Lung microvascular endothelial cell (primary cell): ENCODE measurements at places on chromosomes 5 and 9. TPM values are rescaled to one million over a fixed set of nuclear protein-coding genes. Genes with fewer than 3 reads are reported as not detected.
A peak's percentile ranks its signal among the peaks of the same experiment; 100 is the strongest.

MROH2B gene
- total RNA-seq = not detected in 2 replicates

SLC2A8 gene
- 7.4 and 9.1 TPM in 2 replicates for total RNA-seq

C9orf50 gene
- not detected in 2 replicates for total RNA-seq

NSG2 gene
- not detected in 2 replicates for total RNA-seq

DMRT3 gene
- not detected in 2 replicates for total RNA-seq

KLHL3 gene
- 20.7 and 28.6 TPM in 2 replicates for total RNA-seq

KCNV2 gene
- total RNA-seq = not detected in 2 replicates

FRMPD1 gene
- not detected in 2 replicates for total RNA-seq

DNA sequence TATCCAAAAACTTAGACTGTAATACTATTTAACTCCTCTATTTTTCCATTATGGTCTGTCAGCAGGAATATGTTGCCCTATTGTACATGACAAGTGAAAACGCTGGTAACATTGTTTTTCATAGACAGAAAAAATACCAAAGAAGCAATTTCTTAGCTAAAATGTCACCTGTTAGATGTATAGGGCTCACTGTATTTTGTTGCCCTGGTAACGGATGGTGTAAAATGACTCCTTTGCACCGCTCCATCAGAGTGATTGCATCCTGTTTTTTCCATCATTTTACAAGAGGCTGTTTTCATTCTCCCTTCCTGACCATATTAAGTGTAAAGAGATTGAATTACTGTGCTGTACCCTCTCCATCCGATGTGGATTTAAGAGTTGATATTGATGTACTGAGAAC lies 460.1 kb upstream of the TLE4 start:
- DNase-seq = no peak

DNA sequence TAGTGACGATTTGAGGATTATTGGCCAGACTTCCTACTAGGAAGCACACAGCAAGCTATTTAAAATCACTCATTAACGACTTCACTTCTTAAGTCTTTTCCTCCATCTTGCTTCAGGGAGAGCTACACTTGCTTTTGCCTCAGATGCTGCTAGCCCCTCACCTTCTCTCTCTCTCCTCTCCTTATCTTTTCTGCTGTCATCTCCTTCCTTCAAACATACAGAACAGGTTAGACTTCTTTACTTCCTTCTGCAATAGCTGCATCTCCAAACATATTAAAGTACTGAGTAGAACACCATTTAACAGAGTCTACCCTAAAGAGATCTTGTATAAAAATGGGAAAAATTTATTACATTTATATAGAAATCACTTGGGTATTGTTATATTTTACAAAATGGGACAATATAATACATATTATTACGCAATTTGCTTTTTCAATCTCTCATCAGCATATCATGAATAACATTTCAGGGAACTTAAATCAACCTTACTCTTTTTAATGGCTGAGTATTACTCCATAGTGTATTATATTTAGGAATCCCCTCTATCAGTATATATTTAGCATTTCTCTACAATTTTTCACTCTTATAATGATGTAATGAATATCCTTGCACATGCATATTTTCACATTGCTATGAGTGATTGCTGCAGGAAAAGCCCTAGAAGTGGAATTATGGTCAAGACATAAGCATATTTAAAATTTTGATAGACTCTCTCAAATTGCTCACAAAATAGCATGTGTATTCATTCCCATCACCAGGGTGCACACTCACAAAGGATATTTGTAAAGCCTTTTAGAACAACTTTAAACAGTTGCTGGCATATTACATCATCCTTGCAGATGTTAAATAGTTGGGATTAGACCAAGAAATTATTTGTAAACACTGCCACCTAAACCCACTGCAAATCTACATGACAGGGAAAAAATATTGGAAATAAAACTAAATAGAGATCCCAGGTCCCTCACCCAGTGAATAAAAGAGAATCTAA lies 164.5 kb upstream of the NFIB start:
- no peak for DNase-seq

DNA sequence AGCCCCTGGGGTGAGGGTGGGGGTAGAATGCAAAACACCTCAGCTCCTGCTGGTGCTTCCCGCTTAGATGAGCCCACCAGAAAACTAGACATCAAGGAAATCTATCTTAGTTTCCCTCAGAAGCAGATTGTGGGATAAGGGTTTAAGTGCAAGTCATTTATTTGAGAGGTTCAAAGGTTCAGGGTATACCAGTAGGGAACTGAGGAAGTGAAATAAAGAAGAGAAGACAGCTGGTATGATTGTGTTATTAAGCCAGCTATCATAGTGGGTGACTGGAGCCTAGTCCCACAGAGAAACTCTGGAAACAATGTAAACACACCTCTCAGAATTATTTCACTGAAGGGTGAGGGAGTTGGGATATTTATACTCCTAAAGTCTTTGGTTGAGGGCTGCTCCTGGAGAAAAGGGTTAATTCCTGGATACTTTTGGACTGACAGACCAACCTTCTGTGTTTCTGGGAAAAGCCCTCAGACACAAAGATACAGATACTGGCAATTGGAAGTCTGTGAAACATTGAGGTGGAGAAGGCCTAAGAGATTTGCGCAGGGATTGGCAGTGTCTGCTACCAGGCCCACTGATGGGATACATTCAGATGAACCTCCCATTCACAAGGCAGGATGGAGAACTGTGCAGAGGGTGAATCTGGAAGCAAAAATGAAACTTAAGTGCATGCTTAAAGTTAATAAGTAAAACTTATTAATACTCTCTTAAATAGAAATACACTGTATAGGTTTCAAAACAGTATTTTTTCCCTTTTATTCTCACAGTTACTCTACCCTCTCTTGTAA lies 6.4 kb upstream of the DCTN4 start:
- no peak for DNase-seq

DNA sequence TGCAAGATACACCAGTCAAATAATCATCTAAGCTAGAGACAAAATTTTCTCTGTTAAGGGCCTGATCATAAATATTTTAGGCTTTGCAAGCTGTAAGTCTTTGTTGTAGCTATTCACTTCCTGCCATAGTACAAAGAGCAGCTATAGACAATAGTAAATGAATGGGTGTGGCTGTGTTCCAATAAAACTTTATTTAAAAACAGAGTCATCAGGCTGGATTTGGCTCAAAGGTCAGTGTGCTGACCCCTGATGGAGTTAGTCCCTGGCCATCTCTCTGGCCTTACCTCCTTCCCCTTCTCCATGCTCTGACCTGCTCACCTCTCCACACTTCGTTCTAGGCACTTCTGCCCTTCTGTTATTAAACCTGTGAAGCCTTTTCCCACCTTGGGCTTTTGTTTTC lies 86.0 kb downstream of the DRD1 start:
- no peak for DNase-seq

DNA sequence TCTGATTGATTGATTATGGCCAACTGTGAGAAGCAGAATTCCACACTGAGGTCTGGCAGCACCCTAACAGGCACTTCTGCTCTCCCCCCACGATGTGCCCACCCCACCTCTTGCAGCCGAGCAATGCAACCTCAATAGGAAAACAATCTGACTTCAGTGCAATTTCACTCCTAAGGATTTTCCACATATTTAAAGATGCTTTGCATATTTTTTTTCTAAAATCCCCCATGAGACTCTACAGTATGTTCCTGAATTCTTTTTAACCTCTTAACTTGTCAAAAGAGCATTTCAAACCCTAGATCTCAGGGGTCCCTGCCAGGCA lies 243.1 kb downstream of the AUH start:
- DNase-seq = no peak

DNA sequence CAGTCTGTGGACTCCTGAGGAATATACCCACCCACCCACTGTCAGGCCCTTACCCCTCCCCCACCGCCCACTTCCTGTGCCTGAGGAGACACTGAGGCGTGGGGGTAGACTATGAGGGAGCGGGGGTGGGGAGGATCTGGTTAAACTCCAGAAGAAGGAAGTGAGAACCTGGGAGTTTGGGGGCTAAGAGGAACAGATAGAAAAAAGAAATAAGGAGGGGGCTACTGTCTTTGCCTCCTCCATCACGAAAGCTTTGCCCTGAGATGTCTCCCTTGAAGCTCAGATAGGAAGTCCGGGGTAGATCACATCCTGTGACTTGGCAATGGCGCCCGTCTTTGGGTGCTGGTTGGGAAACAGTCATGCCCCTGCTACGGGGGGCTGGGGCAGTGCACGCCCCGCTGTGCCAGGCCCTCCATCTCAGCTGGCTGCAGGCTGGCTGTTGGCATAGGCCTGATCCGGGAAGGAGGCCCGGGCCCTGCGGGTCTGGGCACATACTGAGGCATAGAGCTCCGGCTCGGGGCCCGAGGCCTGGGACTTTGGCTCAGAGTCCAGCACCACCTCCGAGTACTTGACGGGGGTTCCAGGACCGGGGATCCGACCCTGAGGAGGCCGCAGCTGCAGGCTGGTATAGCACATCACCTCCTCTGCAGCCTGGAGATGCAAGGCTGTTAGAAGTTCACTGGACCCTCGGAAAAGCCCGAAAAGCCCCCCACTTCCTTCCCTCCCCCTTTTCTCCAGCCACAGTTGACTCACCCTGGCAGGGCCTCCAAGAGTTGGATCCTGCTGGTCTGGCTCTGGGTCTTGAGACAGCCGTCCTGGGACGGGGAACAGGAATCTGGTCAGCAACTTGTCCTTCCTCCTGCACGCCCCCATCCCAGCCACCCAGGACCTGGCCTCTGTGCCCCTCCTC lies 1.0 kb downstream of the SIT1 start:
- no peak for DNase-seq

GRCh38 chr9:123725389-123725788 lies 204.5 kb downstream of the DENND1A start:
- no peak for DNase-seq

- no peak for DNase-seq
Observed at GRCh38 chr9:131020388-131020787, 11.4 kb downstream of the LAMC3 start.

- DNase-seq = no peak
Observed at GRCh38 chr5:94024101-94024500, 282.7 kb upstream of the POU5F2 start.

DNA sequence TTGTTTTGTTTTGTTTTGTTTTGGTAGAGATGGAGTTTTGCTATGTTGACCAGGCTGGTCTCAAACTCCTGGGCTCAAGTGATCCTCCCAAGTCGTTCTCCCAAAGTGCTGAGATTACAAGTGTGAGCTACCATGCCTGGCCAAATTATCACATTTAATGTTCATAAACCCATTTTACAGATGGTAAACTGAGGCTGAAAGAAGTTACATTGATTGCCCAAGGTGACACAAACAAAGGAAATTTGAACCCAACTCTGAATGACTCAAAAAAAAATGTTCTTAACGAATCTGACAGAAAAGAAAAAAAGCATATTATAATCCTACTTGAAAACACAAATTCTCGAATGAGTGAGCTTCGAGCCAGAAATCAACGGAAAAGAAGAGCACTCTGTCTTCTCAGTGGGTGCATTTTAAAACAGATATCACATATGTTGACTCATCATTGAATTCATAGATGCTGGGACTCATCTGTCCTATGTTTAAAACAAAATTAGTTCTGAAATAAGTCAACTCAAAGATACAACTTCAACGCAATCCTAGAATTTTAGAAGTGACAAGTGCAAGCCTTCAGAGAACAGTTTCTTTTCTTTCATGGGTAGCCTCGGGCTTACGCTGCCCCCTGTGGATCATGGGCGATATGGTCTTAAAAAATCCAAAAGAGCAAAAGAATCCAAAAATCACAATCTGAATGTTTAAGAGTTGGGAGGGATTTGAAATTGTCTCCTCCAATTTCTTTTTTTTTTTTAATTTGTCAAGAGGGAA lies 28.4 kb downstream of the TIMD4 start:
- DNase-seq = no peak

DNA sequence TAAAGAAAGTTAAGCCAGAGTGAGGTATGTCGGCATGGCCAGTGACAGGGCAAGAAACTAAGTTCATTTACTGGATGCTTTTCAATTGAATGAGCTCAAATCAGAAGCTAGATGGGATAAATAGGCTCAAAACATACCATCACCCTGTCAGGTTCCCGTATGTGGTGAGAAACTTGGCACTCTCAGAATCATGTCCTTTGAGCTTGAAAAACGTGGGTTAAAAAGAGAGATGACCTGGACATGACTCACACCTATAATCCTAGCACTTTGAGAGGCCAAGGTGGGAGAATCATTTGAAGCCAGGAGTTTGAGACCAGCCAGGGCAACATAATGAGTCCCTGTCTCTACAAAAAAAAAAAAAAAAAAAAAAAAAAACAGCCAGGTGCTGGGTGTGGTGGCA lies 121.7 kb upstream of the RGMB start:
- no peak for DNase-seq

DNA sequence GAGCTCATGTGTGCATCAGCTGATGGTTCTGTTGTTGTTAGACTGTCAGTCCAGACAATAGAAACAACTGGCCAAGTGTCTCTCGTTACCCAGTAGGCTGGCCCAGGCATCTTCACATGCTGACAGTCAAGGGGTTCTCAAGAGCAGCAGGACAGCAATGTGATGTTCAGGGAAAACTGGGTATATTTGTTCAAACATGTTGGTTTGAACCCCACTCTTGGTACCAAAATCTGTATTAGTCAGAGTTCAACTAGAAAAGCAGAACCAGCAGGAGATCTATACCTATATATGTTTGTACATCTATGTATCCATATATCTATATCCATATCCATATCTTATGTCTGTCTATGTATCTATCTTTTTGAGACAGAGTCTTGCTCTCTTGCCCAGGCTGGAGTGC lies 108.1 kb downstream of the LRRC70 start:
- no peak for DNase-seq

DNA sequence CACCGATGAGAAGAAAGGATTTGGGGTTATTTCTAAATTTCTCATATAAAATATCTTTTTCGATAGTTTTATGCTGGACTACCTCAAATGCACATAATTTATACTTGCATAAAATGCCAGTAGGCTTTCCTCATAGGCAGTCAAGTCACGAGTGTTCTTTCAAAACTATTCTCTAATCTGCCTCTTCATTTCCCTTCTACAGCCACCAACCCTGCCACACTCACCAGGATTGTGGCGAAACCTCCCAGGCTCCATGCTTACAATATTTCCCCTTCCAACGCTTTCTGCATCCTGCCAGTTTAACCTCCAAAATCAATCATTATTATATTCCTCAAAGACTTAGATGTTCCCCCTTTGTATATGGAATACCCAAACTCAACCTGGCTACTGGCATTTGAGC lies 65.4 kb downstream of the FRMD3 start:
- DNase-seq = peak; percentile 17

- DNase-seq = no peak
Observed at GRCh38 chr5:76690037-76690679, 25.8 kb upstream of the F2R start.

DNA sequence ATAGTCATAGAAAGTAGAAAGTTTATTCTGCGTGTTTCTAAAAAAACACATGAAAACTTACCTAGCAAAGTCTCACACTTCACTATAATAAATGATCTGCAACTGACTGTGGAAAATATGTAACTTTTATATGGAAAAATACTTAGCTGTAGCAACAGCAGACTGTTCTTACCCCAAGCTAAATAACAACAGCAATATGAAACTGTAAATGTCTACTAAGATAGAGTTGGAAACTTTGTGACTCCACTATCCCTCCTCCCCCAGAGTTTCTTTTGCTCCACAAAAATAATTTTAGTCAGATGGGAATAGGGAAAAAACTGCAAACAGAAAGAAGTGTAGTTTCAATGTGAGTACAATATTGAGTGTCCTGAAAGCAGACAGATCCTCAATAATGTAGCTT lies 21.0 kb downstream of the MLLT3 start:
- no peak for DNase-seq

GRCh38 chr5:21694567-21694966 lies 1158.6 kb downstream of the CDH12 start:
- no peak for DNase-seq
